ENCODE measurements at places on chromosomes 4 and X.

DNA sequence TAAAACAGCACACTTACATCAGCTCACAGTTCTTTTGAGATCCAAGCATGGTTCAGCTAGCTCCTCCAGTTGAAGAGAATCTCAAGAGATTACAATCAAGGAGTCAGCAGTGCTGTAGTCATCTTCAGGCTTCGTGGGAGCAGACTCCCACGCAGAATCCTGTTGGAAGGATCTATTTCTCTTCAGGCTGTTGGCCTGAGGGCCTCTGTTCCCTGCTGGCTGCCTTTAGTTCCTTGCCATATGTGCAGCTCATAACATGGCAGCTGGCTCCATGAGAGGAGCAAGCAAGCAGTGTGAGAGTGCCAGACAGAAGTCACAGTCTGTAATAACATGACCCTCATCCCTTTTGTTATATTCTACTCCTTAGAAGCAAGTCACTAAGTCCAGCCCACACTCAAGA, 168.6 kb downstream of the COX18 start:
- peak; percentile 45 for DNase-seq

- DNase-seq: no peak
Observed at GRCh38 chrX:24387724-24388123, 27.3 kb downstream of the SUPT20HL1 start.

DNA sequence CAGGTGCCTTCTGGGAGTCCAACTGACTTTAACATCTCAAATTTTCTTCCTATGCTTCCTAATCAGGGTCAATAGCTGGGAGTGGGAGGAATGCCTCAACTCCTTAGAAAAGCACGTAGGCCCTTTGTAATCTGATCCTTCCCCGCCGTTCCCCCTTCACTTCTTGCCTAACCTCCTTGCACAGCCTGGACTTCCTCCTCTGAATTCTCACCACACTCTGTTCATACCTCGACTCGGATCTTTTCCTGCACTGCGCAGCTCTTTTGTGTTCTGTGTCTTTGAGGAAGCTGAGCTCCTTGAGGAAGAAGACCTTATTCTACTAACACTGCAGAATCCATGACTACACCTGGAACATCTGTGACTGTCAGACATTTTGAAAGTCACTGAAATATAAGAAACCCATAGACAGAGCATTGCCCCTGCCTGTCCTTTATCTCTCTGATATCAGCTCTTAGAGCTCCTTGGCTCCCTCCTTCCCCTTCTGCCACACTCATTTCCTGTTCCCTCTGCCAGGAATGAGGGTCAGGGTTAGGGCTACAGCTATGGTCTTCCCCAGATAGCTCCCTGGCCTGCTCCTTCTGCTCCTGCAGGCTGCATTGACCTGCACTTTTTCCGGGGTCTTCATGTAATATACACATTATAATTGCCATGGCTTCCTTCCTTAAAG, 140.2 kb upstream of the LDB2 start:
- DNase-seq: no peak

DNA sequence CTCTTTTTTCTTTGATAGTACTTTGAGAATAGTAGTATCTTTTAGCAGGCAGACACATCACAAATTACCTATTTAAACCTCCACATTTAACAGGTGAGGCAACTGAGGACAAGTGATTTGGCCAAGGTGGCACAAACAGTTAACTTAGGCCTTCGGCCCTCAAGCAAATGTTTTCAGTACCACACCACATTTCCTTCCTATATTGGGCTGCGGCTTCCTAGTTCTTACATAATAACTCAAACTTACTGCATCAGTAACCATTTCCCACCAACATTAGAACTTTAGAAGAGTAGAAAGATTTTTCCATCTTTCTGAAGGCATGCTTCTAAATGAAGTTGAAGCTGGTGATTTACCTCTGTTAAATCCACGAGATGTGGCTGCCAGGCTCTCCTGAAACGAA, 63.2 kb upstream of the SLC4A4 start:
- no peak for DNase-seq

GRCh38 chrX:71615954-71616353, 2.4 kb downstream of the CXCR3 start:
- DNase-seq: no peak

DNA sequence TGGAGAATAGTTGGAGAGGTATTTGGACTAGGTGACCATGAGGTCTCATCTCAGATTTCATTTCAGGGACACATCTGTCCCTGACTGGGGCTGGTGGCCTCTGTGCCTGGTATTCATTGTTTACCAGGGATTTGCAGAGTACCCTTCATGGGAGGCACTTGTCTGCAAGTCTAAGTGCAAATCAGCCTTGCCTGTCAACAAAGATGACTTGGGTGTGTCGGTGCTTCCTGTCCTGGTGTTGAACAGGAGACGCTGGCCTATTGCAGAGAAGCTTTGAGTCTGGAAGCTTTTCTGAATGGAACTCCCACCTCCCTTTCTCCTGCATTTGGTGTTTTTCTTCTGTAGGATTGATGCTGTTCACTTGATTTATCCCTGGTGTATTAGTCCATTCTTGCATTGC, 104.1 kb downstream of the TNIP2 start:
- no peak for DNase-seq

GRCh38 chrX:130772776-130773143, 130.2 kb downstream of the ENOX2 start:
- no peak for DNase-seq

DNA sequence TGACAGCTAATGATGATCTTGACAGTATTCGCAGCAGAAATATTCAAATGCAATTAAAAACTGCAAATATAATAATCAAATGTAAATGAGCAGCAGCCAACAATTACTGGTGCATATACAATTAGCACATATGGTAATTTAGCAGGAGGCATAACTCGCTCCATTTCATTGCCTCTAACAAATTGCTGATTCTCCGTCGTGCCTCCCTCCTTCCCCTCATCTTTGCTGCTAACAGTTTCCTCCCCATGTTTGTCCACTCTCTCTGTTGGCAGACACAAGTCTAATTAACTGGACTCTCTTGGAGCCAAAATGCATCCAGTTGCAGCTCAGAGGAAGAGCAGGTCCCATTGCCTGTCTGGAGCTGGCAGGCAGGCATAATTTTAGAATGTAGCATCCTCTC, 210.6 kb downstream of the STK32B start:
- DNase-seq: no peak

- DNase-seq: peak; percentile 44
Observed at GRCh38 chrX:71291381-71291780, 7.9 kb downstream of the NONO start.

GRCh38 chr4:129821073-129821472, 725.1 kb downstream of the C4orf33 start:
- DNase-seq: no peak

DNA sequence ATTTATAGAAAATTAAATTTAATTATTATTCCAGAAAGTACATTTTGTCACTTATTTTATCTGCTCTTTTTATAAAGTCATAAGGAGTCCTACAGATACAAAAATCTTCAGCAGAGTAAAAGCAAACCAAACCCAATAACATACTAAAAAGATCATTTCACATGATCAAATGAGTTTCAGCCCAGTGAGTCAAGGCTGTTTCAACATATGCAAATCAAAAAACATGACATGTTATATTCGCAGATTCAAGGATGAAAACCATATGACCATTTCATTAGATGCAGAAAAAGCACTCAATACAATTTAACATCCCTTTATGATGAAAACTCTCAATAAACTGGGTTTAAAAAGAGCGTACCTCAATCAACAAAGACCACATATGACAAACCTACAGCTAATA, 214.3 kb downstream of the FAT4 start:
- DNase-seq: peak; percentile 44

- DNase-seq: no peak
Observed at GRCh38 chr4:112726041-112726440, 89.1 kb downstream of the LARP7 start.

DNA sequence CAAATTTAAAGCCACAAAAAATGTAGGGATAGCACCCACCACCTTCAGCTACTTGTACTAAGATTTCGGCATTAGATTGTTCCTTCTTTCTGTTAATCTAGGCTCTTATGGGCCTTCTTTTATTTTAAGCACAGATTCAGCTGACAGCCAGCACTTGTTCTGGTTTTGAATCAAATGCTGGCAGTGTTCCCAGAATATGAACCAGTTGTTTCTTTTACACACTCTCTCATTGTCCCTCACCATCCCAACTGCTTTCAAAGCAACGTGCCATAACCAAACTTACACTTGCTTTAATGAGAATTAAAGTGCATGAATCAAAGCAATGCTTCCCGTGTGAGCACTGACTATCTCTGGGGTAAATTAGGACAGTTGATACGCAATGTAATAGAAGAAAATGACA, 744.5 kb upstream of the FAM241A start:
- DNase-seq: peak; percentile 78

DNA sequence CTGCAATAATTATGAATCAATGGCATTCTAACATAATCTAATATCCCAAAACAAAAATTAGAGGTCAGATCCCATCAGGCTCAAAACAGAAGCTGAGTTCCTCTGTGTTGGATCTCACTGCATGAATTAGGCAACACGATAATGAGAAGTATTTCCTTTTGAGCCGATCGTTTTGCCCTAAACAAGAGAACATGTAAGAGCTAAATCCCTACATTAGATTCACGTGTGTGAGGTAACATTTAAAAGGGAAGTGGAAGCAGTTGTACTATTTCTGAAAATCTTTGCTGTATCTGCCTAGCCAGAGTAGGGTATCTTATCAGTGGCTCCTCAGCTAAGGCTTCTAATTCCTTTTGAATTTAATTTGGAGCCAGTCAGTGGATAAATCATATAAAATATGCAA, 115.6 kb downstream of the C4orf51 start:
- no peak for DNase-seq
